ENCODE measurements at places on chromosomes 6 and 20.

GRCh38 chr6:80535914-80536565, 429.6 kb downstream of the BCKDHB start:
- DNase-seq, result no peak

DNA sequence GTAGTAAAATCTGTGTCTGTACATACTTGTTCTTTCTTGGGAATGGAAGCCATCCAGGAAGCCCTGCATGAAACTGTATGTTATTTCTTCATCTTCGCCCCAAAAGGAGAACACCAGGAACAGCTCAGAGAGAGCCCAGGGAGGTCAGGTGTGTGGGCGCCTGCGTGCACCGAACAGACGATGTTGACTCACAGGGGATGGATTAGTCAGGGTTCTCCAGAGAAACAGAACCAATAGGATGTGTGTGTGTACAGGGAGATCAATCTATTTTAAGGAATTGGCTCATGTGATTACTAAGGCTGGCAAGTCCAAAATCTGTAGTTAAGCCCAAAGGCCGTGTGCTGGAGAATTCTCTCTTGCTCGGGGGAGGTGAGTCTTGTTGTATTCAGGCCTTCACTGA, 45.7 kb downstream of the RNASET2 start:
- no peak for DNase-seq

DNA sequence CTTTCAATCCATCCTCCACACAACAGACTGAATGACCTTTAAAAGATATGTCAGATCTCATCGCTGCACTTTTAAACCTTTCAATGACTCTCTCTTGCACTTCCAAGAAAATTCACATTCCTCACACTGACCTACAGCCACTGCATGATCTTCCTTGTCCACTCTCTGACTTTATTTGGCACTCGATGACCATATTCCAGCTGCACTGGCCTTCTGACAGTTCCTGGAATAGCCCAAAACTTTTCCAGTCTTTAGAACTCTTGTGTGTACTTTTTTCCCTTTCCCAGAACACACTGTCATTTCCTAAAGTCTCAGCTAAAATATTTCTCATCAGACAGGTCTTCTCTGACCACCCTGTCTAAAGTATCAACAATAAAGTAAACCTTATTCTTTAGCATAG, 174.6 kb downstream of the ADGRG6 start:
- no peak for DNase-seq

DNA sequence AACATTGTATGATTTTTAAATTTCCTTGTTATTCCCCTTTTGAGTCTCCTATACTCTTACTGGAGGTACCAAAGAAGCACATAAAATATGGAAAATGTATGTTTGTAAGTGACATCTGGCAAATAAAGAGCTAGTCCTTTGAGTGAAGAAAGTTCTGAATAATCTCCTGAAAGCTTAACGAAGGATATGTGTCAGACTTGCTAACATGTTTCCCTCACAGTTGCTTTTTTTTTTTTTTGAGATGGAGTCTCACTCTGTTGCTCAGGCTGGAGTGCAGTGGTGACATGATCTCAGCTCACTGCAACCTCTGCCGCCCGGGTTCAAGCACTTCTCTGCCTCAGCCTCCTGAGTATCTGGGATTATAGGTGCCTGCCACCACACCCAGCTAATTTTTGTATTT, 63.6 kb downstream of the STK4 start:
- no peak for DNase-seq

GRCh38 chr6:39803872-39804271, 11.7 kb downstream of the DAAM2 start:
- no peak for DNase-seq

GRCh38 chr20:51995551-51995951, 193.2 kb upstream of the SALL4 start:
- DNase-seq, result no peak

- no peak for DNase-seq
Observed at GRCh38 chr6:29764422-29765196, 41.4 kb downstream of the HLA-F start.

DNA sequence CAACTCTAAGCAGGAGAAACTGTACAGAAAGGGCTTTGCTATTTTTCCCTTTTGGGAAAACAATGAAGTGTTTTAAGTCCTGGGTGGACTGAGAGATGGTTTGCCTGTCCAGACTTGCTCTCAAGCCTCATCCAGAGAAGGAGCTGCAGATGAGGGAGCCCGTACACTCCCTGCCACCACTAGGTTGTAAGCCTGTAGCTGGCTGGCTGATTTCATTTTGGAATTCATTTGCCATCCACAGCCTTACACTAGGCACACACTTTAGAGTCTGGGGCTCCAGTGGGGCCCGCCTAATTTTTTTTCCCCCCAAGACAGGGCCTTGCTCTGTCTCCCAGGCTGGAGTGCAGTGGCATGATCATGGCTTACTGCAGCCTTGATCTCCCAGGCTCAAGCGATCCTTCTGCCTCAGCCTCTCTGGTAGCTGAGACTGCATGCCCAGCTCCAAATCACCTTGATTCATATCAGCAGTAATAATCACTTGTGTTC, 28.4 kb downstream of the POFUT1 start:
- no peak for DNase-seq

DNA sequence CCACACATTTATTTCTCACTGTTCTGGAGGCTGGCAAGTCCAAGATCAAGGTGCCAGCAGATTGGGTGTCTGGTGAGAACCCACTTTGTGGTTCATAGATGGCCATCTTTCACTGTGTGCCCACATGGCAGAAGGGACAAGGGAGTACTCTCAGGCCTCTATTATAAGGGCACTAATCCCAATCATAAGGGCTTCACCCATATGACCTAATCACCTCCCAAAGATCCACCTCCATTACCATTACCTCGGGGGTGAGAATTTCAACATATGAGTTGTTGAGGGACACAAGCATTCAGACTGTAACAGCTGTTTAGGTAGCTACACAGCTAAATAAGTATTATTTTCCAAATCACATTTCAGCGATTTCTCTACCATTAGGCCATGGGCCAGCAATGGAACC, 2.5 kb upstream of the PRND start:
- DNase-seq, result no peak

DNA sequence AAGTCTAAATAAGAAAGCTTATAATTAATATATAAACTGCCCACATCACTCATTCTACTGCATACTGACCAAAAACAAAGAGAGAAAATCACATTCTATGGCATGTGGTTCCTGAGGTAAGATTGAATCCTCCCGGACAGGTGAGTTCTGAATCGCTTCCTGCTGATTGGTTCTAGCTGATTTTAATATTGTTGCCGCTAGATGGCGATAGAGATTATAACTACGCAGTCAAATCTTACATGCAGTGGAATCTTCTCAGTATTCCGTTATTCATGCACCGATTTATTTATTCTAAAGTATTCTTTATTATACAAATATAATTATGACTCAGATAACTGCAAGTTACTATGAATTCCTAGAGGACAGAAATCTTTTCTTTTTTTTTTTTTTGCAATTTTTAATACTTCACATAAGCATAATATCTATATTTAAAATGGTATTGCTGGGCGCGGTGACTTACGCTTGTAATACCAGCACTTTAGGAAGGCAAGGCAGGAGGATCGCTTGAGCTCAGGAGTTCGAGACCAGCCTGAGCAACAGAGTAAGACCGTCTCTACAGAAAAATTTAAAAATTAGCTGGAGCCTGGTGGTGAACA, 24.2 kb upstream of the TMX4 start:
- peak; percentile 76 for DNase-seq

GRCh38 chr6:106143665-106144064, 57.5 kb downstream of the PRDM1 start:
- DNase-seq, result no peak

DNA sequence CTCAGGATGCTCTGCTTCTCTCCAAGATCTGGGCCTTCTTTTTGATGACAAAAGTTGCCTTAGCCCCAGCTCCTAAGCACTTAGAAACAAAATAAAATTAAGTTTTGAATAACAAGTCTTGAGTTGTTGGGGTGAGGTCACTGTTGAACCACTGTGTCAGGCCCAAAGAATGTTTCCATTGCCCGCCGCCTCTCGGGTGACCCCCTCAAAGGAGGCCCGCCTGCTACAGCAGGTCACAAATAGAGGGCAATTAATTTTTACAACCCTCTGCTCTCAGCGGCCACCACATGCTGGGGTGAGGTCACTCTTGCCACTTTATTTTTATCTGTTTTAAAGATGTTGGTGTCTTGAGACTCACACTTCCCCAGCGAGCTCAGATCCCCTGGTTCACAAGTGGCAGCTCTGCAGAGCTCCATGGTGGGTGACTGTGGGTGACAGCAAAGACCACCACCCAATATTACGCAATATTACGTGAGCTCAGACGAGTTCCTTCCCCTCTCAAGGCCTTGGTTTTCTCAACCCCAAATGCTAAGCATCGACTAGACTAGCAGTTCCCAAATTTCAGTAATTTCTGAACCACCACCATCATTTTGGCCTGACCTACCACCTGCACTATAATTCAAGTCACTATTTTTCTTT, 247.7 kb upstream of the PMEPA1 start:
- no peak for DNase-seq

DNA sequence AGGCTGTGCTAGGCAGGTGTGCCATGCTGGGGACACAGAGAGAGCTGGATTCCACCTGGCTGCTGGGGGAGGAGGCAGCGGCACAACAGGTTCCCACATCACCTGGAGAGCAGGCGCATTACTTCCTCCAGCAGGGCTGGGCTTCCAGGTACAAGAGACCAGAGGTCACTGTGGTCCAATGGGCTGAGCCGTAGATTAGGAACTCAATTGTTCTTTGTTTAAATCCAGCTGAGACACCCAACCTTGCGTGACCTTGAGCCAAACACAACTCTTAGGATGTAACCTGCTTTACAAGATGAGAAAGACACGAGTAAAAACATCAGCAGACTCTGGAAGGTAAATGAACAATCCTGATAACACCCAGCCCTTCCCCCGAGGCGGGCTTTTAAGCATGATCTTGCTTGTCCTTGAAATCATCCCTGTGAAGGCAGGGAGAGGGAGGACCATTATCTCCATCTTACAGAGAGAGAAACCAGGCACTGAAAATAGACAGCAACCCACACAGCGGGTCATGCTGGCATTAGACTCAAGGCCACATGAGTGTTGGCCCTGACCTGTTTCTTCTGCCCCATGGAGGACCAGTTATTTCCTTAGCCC, 216.5 kb upstream of the RREB1 start:
- DNase-seq, result no peak

- DNase-seq, result no peak
Observed at GRCh38 chr20:14497004-14497403, 159.6 kb upstream of the FLRT3 start.

DNA sequence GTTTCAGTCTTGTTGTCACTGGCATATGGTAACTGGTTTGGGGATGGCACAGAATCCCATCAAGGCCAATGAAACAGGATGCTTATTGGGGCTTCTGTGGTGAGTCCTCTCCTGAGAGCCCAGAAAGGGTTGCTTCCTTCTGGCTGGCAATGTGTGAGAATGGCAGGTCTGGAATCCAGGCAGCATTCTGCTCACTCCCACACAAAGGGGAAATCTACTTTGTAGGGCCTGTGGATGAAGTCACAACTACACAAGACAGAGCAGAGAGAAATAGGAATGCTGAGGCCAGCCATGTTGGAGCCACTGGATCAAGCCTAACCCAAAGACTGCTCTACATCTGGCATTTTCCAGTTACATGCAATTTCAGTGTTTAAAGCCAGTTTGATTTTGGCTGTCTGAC, 15.7 kb downstream of the PLAGL2 start:
- DNase-seq, result no peak

GRCh38 chr20:8183526-8183925, 51.5 kb downstream of the PLCB1 start:
- no peak for DNase-seq

- DNase-seq, result no peak
Observed at GRCh38 chr20:4267242-4267641, 251.9 kb upstream of the RNF24 start.

GRCh38 chr6:27608916-27609883, 136.3 kb upstream of the ZNF184 start:
- DNase-seq, result peak; percentile 42

DNA sequence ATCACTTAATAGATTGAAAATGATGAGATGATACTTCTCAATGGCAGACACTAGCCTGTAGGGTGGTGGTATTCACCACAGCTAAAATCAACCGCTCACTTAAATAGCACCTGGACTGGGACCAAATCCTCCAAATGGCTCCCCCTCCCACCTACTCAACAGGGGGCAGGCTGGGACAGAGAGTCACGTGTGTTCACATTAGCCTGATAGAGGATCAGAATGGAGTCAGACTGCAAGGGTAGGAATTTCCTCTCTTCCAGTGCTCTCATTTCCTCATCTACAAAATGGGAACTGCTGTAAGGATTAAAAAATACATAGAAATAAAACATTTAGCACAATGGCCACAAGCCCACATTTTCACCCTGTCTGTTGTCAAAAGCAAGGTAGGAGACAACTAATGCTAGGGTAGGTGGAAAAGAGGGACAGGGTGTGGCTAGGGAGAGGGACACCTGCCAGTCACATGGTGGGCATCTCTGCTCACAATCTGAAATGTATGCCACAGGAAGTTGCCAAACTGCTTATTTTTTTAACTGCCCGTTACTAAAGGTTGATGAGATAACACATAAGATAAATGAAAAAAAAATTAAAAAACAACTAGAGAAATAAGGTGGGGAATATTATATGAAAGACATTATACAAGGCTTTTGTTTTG, 55.3 kb downstream of the BACH2 start:
- DNase-seq, result no peak

GRCh38 chr20:46850416-46850815, 44.2 kb upstream of the EYA2 start:
- no peak for DNase-seq

- DNase-seq, result no peak
Observed at GRCh38 chr6:147438758-147439528, 69.5 kb upstream of the SAMD5 start.

DNA sequence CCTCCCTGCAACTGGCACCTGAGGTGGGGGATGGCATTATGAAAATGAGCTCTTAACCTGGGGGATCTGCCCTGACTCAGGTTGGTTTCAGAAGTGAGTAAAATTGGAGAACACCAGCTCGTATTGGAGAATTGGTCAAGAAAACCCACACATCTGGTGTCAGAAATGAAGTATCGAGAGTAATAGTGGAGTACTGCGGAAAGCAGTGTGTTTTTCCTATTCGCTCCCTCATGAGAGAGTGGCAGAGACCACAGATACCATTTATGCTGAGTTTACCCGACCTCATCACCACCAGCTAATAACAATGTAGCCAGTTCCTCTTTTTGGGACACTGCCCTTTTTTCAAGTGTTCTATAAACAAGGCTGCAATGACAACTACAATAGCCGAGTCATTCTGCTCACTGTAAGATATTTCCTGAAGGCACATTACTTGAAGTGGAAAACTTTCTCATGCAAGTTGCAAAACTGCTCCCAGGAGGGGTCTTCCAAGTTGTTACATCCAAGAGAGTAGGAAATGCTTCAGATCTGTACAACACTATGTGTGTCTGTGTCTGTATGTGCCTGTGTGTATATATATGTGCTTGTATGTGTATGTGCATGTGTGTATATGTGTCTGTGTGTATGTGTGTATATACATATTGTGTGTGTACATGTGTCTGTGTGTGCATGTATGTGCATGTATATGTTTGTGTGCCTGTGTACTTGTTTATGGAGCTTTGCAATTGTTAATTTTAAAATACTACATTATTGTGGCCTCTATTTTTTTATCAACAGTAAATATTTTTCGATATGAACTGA, 106.0 kb upstream of the CST7 start:
- no peak for DNase-seq

GRCh38 chr6:46509063-46509462, 17.8 kb upstream of the RCAN2 start:
- DNase-seq, result no peak
